Panc1 (cell line): ENCODE measurements at places on chromosomes 7 and 10. TPM values are rescaled to one million over a fixed set of nuclear protein-coding genes. Genes with fewer than 3 reads are reported as not detected.

The RTKN2 gene
- 21.3 TPM for total RNA-seq

The ZNF22 gene
- total RNA-seq: 14.6 TPM

The NUPR2 gene
- not detected for total RNA-seq

The CXCL12 gene
- 0.82 TPM for total RNA-seq

The GPR158 gene
- 0.64 TPM for total RNA-seq

The GPR15LG gene
- total RNA-seq: 0.41 TPM

DNA sequence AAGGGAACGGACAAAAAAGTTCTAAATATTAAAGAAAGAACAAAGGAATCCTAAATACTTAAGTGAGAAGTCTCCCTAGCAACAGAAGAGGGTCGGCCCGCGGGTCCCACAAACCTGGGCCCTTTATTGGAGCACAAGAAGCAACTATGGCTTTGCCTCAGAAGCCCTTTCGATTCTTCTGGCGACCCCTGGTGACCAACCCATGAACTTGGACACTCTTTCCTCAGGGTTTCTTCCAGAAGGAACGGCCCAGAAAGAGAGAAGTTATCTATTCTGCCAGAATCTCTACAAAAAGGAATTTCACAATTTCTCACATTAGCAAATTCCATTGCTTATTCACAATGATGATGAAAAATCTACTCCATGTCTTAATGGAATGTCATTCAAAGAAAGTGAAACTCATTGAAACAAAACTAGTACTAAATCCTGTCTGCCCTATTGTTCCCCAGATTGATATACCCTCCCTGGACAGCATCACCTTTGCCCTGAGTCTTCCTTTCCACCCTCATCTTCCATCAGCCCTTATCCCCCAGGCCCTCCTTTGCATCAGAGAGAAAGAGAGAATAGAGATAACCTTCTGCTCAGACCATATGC lies 43.7 kb downstream of the CPVL start:
- H3K4me3 ChIP-seq: no peak overlapping the region
- no peaks in the 10 kb centered on the region for H3K4me1 ChIP-seq
- DNase-seq: peak; percentile 32
- no peak overlapping the region for H3K27ac ChIP-seq

DNA sequence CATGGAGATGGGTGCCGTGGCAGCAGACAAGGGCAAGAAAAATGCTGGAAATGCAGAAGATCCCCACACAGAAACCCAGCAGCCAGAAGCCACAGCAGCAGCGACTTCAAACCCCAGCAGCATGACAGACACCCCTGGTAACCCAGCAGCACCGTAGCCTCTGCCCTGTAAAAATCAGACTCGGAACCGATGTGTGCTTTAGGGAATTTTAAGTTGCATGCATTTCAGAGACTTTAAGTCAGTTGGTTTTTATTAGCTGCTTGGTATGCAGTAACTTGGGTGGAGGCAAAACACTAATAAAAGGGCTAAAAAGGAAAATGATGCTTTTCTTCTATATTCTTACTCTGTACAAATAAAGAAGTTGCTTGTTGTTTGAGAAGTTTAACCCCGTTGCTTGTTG lies 25.9 kb downstream of the BAG3 start:
- peaks cover 88% of the 10 kb centered on the region for H3K4me1 ChIP-seq
- H3K27me3 ChIP-seq: no peaks in the 10 kb centered on the region
- H3K36me3 ChIP-seq: peaks cover 17% of the 10 kb centered on the region
- no peak overlapping the region for H3K4me3 ChIP-seq
- DNase-seq: no peak
- peak overlapping the region; percentile 69 for H3K27ac ChIP-seq

DNA sequence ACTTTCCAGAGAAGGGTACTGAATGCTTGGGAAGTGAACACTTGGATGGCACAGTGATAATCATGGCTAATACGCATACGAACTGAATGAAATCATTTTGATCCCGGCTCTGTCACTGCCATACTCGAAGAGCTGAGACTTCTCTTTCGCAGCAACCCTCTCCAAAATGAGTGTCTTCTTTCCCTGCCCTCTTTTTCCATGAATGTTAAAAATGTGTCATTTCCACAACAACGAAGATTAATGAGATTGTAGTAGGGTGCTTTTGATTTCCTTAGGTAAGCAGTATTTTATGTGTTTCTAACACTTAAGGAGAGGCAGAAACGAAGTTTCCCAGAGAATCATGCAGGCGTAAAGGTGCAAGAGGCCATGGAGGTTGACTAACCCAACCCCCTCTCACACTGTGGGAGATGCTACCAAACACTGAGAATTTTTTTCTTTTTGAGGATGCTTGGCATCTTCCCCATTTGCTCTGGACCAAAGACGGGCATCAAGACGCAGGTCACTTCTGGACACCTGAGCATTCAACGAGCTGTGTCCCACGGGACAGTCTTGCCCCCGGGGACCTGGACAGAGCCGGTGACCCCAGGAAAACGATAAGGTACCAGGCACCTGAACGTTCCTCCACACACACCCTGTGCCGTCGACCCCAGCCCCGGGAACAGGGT lies 823 bp downstream of the COPG2 start:
- peak overlapping the region; percentile 84 for H3K27ac ChIP-seq
- peaks cover 7% of the 10 kb centered on the region for H3K36me3 ChIP-seq
- no peaks in the 10 kb centered on the region for H3K27me3 ChIP-seq
- no peaks in the 10 kb centered on the region for H3K4me1 ChIP-seq
- no peak for DNase-seq

- no peaks in the 10 kb centered on the region for H3K4me1 ChIP-seq
- no peak overlapping the region for H3K27ac ChIP-seq
- H3K36me3 ChIP-seq: no peaks in the 10 kb centered on the region
These were observed 57.5 kb downstream of the IPMK start for GRCh38 chr10:58210160-58210559.

GRCh38 chr10:70592746-70593512 lies 9.6 kb downstream of the PRF1 start:
- no peaks in the 10 kb centered on the region for H3K4me1 ChIP-seq
- no peaks in the 10 kb centered on the region for H3K36me3 ChIP-seq
- no peak overlapping the region for H3K4me3 ChIP-seq
- no peak for DNase-seq
- H3K27me3 ChIP-seq: peaks cover 12% of the 10 kb centered on the region

GRCh38 chr7:55061726-55062499 lies 43.1 kb downstream of the EGFR start:
- peak overlapping the region; percentile 100 for H3K27ac ChIP-seq
- no peak overlapping the region for H3K4me3 ChIP-seq
- peaks cover 75% of the 10 kb centered on the region for H3K4me1 ChIP-seq
- no peak for DNase-seq
- H3K27me3 ChIP-seq: no peaks in the 10 kb centered on the region

DNA sequence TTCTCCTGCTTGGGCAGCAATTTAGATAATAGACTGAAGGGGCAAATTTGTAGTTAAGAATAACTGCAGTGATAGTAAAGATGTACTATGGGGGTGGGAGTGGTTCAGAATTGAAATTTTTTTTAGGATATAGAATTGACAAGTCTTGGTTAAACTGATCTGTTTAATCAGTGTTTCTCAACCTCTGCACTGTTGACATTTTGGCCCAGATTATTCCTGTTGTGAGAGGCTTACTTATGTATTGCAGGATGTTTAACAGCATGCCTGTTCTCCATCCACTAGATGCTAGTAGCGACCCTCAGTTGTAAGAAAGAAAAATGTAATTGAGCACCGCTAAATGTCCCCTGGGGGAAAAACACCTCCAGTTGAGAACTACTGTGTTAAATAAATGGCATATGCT lies 176.5 kb downstream of the CCDC7 start:
- H3K36me3 ChIP-seq: no peaks in the 10 kb centered on the region
- H3K27me3 ChIP-seq: no peaks in the 10 kb centered on the region
- H3K4me3 ChIP-seq: no peak overlapping the region
- DNase-seq: no peak
- H3K27ac ChIP-seq: no peak overlapping the region
- no peaks in the 10 kb centered on the region for H3K4me1 ChIP-seq
